Left ventricle myocardium inferior (tissue), 1 donor: ENCODE measurements at places on chromosomes 2 and 18. TPM values are rescaled to one million over a fixed set of nuclear protein-coding genes. Genes with fewer than 3 reads are reported as not detected.

- peaks cover 34% of the 10 kb centered on the region for H3K4me1 ChIP-seq
- H3K27me3 ChIP-seq: no peaks in the 10 kb centered on the region
- H3K27ac ChIP-seq: no peak overlapping the region
- no peak overlapping the region for H3K4me3 ChIP-seq
- DNase-seq: no peak
Observed at GRCh38 chr2:23588106-23588505, 203.1 kb downstream of the KLHL29 start.

DNA sequence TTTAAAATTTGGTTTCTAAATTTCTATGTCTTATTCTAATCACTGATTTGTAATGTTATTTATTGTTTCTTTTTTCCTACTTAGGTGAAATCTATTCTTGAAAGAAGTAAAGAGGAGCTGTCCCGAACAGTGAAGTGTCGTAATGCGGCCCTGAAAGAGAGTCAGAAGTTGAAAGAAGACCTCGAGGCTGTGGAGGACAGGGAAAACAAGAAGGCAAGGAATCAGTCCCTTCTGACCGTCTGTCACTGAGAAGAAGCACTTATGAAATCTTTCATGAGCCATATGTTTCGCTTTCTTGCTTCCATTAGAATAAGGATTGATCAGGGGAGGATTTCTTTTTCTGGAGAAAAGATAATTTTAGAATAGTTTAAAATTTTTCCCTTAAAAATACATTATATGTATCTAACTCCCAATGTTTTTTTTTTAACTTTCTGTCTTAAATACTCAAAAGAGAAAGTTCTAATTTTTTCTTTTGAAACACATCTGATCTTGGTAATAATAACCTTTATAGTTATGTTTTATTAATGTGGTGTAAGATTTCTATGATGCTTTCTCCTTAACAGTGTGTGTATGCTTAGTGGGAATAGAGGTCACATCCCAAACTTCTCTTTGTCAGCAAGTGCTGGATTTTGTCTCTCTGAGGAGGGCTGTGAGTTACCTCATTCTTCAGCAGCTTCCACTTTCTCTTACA lies 79.0 kb downstream of the CCDC150 start:
- H3K27me3 ChIP-seq: no peaks in the 10 kb centered on the region
- H3K4me1 ChIP-seq: no peaks in the 10 kb centered on the region
- no peak for DNase-seq
- no peaks in the 10 kb centered on the region for H3K36me3 ChIP-seq
- no peak overlapping the region for H3K4me3 ChIP-seq
- H3K27ac ChIP-seq: no peak overlapping the region

DNA sequence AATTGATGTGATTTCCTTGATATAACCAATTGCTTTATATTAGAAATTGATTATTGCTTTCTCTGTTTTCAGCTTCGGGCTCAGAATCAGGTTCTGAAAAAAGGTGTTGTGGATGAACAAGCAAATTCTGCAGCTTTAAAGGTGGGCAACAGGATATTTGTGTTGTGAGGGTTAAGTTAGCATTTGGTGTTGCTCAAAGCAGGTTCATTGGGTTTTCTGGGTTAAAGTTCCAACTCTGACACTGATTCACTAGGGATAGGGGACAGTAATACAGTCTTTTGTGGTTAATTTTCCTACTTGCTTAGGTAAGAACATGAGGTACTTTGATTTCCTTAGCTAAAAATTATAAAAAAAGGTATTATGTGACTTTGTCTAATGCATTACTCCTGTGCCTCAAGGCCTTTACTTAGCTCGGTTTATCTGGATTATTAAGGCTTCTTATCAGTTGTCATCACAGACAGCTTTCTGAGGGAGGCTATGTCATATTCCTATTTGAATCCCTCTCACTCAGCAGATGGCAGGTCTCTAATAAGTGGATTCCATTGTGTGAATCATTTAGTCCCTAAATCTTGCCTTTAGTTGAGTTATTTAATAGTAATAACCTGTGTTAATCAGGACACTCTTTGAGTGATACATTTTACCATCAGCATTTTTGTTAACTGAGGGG lies 78.9 kb upstream of the STON1 start:
- H3K4me1 ChIP-seq: peaks cover 43% of the 10 kb centered on the region
- no peak for DNase-seq
- no peaks in the 10 kb centered on the region for H3K27me3 ChIP-seq
- H3K4me3 ChIP-seq: no peak overlapping the region

Gene VWA3B
- total RNA-seq: 0.52 TPM
